CD4-positive, CD25-positive, alpha-beta regulatory T cell (primary cell): ENCODE measurements at places on chromosomes 6 and 20. TPM values are rescaled to one million over a fixed set of nuclear protein-coding genes. Genes with fewer than 3 reads are reported as not detected.

- no peak for DNase-seq
Observed at GRCh38 chr6:49698478-49698877, 14.9 kb downstream of the CRISP2 start.

DNA sequence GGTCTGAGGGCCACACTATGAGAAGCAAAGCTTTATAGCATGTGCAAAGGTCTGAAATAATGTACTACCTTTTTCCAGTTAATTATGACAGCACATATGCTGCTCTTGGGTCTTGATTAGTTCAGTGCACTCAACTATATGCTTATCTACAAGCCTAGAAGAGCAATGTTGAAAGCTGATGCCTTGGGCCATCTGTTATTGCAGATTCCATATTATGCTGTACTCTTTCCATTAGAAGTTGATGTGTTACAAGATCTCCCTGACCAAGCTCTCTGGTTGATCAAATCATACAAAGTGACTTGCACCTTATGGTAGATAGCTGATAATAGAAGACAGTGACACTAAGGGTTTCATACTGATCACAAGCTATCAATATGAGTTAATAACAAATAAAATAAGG lies 327.3 kb downstream of the FRK start:
- DNase-seq: no peak

Gene CCR6
- polyA plus RNA-seq: 67.5 TPM

DNA sequence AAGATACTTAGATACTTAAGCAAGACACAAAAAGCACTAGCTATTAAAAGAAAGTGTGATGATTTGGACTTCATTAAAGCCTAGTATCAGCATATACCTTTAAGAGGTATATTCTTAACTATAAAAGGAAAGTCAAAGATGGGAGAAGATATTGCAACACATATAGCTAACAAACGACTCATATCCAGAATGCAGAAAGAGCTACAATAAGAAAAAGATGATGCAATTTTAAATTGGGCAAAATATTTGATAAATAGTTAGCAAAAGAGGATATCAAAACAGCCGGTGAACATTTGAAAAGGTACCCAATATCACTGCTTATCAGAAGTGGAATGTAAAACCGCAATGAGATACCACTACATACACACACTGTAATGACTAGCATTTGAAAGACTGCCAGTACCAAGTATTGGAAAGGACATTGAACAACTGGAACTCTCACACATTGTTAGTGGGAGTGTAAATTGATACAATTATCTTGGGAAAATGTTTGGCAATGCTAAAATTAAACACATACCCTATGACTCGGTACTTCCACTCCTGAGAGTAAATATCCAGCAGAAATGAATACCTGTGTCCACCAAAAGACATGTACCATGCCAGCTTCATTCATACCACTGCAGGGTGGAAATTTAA lies 25.7 kb downstream of the MUC22 start:
- no peak for DNase-seq

GRCh38 chr20:63565699-63566335 lies 8.2 kb downstream of the HELZ2 start:
- DNase-seq: no peak

- DNase-seq: peak; percentile 80
Observed at GRCh38 chr6:99330159-99330558, 19.3 kb downstream of the FAXC start.

- no peak for DNase-seq
Observed at GRCh38 chr6:82484001-82484400, 120.4 kb downstream of the TPBG start.

DNA sequence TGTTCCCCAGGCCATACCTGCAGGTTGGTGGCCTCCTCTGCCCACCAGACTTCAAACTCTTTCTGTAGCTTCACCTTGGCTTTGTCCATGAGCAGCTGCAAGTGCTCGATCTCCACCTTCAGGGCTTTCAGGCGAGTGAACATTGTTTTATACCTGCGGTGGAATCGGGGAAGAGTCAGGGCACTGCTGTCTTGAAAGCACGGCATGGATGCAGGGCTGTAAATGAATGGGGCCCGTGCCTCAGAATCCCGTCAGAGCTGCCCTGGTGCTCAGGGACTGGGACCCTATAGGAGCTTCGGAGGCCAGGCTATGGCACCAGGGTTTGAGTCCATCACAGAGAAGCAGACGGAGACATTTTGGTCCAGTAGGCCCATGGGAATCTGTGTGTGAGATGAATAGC lies 37.9 kb upstream of the KCNK16 start:
- no peak for DNase-seq

Gene SMLR1
- not detected for polyA plus RNA-seq

DNA sequence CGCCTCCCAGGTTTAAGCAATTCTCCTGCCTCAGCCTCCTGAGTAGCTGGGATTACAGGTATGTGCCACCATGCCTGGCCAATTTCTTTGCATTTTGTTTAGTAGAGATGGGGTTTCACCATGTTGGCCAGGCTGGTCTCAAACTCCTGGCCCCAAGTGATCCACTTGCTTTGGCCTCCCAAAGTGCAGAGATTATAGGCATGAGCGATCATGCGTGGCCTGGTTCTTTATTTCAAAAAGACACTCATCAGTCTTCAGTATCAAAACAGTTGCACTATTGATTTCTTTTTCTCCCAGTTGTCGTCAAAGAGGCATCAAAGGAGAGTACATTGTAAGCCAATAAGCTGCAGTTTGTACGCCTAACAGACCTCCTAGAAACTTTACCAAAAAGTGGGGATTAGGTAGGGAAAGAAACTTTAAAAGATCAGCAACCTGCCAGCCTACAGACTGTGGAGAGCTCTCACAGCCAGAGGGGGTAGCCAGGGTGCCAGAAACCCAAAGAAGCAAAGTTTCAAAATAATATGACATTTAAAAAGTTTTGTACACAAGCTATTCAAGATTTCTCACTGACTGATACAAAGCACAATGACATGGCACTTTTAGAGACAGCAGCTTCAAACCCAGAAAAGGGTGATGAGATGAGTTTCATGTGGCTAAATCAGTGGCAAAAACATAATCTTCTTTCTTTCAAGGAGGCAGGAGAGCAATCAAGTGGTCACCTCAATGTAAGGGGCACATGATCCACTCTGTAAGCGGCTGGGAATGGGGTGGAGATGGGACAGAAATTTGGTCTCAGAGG lies 83.0 kb upstream of the RALY start:
- no peak for DNase-seq

DNA sequence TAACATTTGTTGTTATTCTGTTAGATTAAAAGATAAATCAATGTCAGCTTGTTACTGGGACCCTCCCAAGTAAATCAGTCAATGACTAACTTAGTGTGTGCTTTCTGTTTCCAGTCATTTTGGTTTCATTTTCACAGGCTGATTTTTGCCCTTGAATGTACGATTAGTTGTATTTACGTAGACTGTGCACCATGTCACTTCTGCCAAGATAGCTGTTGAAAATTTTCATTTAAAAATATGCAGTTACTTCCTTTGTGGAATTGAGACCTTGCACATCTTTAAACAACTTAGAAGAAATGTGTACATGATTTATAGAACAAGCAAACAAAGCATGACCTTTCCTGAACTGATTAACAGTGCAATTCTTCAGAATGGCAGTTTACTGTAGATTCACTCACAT lies 944.8 kb upstream of the CITED2 start:
- peak; percentile 23 for DNase-seq

- DNase-seq: no peak
Observed at GRCh38 chr6:137581019-137581707, 87.0 kb upstream of the OLIG3 start.

DNA sequence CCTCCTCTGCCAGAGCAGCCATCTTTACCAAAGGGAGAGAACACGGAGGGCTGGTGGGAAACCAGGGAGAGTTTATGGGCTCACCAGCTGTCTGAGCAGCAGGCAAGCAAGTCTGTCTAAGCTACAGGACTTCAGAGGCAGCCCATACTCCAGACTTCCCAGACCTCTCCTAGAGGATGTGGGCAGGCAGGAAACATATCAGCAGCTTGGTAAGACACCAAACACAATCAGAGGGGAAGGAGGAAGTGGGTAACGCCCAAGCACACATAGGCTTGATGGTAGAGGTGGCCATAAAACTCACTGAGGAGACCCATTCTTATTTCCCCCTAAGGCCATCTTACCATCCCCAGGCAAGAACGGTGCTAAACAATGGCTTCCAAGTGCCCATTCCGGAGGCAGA lies 143.1 kb upstream of the ARID1B start:
- no peak for DNase-seq

GRCh38 chr20:36604952-36605398 lies 604 bp upstream of the RAB5IF start:
- DNase-seq: no peak

DNA sequence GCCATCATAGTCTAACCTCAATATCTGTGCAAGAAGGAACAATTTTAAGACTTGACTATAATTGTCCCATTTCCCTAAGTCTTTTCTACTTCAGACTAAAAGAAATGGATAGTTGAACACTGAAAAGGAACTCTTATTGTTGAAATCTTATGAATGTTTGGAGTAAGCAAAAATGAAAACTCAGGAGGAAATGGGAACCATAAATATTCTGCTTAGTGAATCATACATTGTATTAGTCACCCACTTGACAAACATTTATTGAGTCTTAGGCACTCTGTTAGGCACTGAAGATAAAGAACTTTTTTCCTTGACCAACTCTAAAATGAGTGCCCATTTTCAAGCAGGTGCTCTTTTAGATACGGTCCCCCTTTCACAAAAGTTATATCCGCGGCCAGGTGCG lies 8.7 kb downstream of the CCDC170 start:
- DNase-seq: no peak

DNA sequence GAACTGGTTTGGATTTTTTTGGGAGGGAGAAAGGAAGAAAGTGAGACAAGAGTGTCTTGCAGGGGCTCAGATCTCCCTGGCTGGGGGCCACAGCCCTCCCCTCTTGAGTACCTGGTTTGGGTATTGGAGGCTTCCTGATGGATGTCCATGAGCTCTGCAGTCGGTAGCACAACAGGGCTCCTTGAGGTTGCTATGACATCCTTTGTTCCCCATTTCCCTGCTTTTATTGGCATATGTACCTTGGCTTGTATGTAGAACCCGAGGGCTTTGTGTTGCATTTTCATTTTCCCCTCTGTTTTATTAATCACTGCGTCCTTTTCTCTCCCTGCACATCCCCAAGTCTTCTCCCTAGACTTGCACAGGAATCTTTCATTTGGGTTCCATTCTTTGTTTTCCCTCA lies 355.5 kb upstream of the TSHZ2 start:
- no peak for DNase-seq

GRCh38 chr6:157535340-157536222 lies 154.6 kb downstream of the ZDHHC14 start:
- DNase-seq: no peak

GRCh38 chr6:145699462-145699861 lies 35.9 kb downstream of the EPM2A start:
- DNase-seq: no peak

GRCh38 chr6:105691081-105691480 lies 288.2 kb upstream of the PREP start:
- DNase-seq: no peak

GRCh38 chr6:150142670-150143515 lies at the start of gene PPP1R14C:
Gene PPP1R14C (plus strand): TSS chr6:150143044. CDS start chr6:150143193, 149 bp downstream.
- DNase-seq: peak; percentile 9

GRCh38 chr20:59622496-59622895 lies 18.2 kb downstream of the PHACTR3 start:
- no peak for DNase-seq

DNA sequence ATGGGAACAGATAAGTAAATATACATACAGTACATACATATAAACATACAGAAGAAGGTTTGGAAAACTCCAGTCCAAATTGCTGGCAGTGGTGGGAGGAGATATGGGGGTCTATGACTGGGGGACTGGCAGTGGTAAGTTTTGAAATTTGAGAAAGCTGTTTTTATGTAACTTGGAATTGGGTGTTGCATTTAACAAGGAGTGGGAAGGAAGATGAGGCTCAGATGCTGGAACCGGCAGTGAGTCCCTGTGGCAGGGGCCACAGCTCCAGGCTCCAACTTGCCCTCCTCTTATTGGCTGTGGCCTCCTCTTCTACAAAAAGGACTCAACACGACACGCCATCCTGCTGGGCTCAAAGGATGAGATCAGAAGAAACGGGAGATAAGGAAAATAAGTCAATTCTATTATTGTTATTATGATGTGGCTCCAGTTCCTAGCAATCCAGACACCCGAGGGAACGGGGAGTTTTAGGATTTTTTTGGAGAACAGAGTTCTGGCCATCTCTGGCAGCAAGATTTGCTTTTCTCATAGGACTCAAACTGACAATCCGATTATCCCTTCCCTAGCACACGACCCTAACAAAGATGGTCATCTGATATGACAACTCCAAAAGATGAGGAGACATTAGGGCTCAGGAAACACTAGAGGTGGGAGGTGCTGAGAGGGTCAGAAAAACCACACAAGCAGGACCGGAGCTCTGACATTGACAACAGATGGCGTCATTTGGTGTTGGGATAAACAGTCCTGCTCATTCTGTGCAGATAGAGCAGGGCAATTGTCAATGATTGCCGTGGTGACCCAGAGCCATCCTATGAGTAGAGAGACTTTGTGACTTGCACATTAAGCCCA lies 6.0 kb upstream of the TGM2 start:
- DNase-seq: no peak

Gene RFX6
- polyA plus RNA-seq: not detected

Gene TUBB1
- polyA plus RNA-seq: 0.22 TPM

- DNase-seq: no peak
Observed at GRCh38 chr20:57991211-57991881, 237.1 kb downstream of the ANKRD60 start.

Gene TAF11
- polyA plus RNA-seq: 22.0 TPM

GRCh38 chr6:35850208-35850607 lies 45.1 kb downstream of the LHFPL5 start:
- no peak for DNase-seq

Gene CFAP61
- polyA plus RNA-seq: not detected

- no peak for DNase-seq
Observed at GRCh38 chr6:111411978-111412566, 70.9 kb downstream of the REV3L start.

- DNase-seq: no peak
Observed at GRCh38 chr6:34466242-34467185, 638 bp downstream of the PACSIN1 start.

- no peak for DNase-seq
Observed at GRCh38 chr6:158206740-158207421, 38.7 kb downstream of the GTF2H5 start.
